ENCODE measurements at places on chromosomes 4 and X. TPM values are rescaled to one million over a fixed set of nuclear protein-coding genes. Genes with fewer than 3 reads are reported as not detected.

The MAP9 gene
- total RNA-seq, result not detected

The PLAC1 gene
- not detected for total RNA-seq

The GPR78 gene
- not detected for total RNA-seq

The DDX53 gene
- total RNA-seq, result not detected

The BTK gene
- total RNA-seq, result not detected

The DOK7 gene
- total RNA-seq, result 17.6 TPM

The TMEM154 gene
- total RNA-seq, result 0.56 TPM

The GRIA3 gene
- total RNA-seq, result not detected

All from HT-29 (cell line).